ENCODE measurements at places on chromosomes 11 and 22. TPM values are rescaled to one million over a fixed set of nuclear protein-coding genes. Genes with fewer than 3 reads are reported as not detected.

SMTNL1 gene
- total RNA-seq, result not detected

GRCh38 chr11:7826324-7826723 is 29.6 kb upstream of the OR5P2 start:
- no peak for DNase-seq

DNA sequence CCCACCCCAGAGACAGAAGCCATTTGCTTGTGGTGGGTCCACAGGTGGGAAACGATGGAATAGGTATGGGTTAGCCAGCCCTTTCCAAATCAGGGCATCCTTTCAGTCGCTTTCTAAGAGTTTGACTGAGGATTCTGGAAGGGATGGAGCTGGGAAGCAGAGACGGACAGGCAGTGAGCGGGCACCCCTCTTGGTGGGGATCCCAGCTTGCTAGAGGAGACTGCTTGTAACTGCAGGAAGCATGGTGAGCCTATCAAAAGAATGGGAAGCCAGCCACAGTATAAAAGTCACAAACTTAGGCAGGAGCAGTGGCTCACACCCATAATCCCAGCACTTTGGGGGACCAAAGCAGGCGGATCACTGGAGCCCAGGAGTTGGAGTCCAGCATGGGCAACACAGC is 6.1 kb upstream of the PDGFB start:
- no peak for DNase-seq

PNPLA5 gene
- not detected for total RNA-seq

GRCh38 chr11:123564221-123564620 is 90.2 kb downstream of the SCN3B start:
- no peak for DNase-seq

DNA sequence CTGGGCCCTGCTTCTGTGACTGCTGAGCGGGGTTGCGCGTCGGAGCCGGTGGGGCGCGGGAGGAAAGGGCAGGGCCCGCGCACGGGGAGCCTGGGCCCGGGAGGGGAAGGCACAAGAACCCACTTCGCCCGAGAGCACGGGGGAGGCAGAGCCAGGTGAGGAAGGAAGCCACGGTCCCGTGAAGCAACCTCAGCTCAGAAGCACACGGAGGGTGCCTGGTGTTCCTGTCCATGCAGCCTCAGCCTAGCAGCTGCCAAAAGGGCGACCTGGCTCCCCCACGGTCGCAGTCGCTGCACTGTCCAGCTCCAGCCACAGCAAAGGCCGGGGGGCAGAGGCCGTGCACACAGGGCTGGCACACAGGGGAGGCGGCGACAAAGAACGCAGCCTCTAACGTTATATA is 9.3 kb upstream of the CDC42BPG start:
- no peak for DNase-seq

DNA sequence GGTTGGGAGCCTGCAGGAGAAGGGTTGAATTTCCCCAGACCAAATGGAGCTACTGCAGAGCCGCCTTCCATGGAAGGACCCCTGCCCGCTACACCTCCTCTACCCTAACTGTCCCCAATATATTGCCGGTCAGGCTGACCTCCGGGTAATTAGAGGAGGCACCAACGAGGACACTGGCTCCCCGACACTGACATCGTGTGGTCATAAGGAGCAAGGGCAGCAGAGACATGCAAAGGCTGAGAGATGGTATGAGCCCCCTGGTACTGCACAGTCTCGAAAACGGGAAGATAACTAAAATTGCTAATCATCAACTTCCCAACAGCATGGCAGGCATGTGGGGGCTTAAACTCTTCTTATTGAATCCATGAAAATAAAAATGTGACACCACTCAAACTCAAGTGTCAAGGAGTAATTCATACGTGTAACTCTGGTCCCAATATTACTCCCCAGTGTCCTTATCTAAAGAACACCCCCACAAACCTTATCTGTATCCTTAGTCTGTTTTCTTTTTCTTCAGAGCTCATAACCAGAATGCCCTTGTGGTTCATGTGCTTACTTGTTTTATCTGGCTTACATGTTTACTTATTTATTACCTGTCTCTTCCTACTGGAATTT is 4.4 kb downstream of the CAVIN3 start:
- DNase-seq, result peak; percentile 30

GRCh38 chr11:118628861-118629549 is 21.6 kb downstream of the PHLDB1 start:
- no peak for DNase-seq

DNA sequence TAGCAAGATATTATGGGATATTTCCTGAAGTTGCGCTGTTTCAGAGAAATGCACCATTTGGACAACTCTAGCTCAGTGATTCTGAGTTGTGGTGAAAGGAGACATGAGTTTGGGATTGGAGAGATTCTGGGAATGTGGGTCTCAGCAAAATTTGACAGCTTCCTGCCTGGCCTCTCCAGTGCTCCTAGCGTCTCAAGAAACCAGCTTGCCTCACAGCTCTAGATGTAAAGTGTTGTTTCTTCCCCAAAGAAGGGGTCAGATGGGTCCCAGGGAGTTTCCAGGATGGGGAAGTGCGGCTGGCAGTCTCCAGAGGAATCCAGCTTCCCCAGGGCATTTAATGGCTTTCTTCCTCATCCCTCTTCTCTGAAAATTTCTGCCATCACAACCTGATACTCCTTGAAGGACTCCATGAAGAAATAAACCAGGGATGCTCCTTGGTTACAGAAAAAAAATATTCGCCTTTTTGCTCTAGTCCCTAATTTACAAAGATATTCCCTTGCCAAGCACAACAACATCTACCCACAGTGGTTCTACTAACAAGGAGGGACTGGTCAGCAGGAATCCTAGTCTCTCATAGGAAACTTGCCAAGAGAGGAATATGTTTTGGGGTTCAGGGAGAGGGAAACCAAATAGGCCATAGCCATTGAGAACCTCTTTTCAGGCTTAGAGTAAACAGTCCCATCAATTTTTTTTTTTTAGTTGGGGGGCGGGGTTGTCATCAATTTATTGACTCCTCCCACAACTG is 185.4 kb upstream of the E2F8 start:
- no peak for DNase-seq

All from omental fat pad (tissue), 4 donors.